ENCODE measurements at places on chromosomes 1 and 21.

- DNase-seq: no peak
Observed at GRCh38 chr1:168164771-168165170, 14.0 kb upstream of the TIPRL start.

- no peak for DNase-seq
Observed at GRCh38 chr1:5120559-5120958, 466.1 kb downstream of the AJAP1 start.

DNA sequence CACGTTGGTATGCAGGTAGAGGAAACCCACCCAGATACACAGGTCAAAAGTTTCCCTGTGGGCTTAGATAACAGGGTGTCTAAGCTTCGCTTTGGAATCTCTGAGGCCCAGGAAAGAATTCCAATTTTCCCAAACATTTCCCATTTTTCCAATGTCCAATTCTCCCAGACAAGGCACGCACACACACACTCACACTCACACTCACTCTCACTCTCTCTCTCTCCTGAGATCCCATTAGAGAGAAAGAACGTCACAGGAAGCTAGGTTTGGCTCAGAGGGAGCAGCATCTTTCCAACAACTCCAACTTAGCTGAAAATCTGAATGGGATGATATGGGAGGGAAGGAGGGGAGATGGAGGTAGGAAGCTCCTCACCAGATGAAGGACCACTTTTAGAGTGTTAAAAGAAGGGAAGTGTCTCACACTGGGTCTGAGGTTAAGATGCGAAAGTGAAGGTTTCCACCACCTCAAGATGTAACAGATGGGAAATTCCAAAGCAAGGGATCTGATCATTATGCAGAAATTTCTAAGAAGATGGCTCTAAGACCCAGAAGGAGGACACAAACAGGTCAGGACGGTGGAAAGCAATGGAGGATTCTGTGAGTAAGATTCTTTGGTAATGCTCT, 63.5 kb downstream of the GNG12 start:
- DNase-seq: no peak

DNA sequence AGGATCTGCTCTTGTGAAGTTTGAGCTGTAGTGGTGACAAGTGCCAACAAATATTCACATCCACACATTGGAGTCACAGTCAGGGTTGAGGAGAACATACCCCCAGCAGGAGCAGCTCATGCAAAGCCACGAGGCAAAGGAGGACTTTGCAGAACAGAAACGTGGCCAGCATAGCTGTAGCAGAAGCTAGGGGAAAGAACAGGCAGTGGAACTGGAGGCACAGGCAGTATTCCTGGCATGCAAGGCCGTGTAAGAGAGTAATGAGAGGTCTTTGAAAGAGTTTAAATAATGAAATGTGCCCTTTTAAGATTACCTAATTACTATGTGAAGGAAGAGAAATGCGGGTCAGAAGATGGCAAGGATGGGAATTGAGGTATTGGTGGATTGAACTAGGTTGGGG, 40.9 kb upstream of the IKBKE start:
- no peak for DNase-seq

DNA sequence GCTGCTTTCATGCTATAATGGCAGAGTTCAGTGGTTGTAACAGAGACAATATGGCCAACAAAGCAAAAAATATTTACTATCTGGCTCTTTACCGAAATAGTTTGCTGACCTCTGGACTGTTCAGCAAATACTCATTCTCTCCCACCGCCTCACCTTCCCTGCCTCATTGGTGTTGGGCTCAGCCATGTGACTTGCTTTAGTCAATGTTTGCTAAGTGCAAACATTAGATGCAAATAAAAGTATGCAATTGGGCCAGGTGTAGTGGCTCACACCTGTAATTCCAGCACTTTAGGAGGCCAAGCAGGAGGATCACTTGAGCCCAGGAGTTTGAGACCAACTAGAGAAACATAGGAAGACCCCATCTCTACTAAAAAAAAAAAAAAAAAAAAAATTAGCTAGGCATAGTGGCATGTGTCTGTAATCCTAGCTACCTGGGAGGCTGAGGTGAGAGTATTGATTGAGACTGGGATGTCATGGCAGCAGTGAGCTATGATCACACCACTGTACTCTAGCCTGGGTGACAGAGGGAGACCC, 55.1 kb downstream of the RPL5 start:
- no peak for DNase-seq

DNA sequence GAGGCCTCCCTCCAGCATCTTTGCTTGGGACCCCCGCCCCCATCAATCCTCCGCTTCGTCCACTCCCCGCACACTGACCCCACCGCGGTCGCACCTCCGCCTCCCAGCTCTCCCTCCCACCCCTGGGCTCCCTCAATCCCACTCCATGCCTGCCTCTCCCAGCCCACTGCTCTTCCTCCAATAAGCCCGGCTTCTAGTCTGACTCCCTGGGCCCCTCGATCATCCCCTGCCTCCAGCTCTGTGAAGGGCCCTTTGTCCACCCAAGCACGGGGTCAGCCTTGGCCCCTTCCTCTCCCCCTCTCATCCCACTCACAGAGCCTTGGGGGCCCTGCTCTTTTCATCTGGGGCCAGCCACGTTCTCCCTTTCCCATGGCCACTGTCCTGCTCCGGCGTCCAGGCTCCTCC, 1.5 kb upstream of the TMEM200B start:
- no peak for DNase-seq
